Pancreas (tissue), 10 donors: ENCODE measurements at places on chromosomes 13 and 19.

GRCh38 chr19:38851622-38852230 is 1.9 kb upstream of the HNRNPL start:
- DNase-seq: peak; percentile 93

DNA sequence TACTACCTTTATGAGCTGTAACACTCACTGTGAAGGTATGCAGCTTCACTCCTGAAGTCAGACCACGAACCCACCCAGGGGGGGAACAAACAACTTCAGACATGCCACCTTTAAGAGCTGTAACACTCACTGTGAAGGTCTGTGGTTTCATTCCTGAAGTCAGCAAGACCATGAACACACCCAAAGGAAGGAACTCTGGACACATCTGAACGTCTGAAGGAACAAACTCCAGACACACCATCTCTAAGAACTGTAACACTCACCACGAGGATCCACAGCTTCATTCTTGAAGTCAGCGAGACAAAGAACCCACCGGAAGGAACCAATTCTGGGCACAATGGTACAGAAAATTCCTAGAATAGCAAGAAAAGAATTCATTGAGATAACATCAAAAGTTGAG is 1796.5 kb upstream of the MIR17HG start:
- no peak for DNase-seq

DNA sequence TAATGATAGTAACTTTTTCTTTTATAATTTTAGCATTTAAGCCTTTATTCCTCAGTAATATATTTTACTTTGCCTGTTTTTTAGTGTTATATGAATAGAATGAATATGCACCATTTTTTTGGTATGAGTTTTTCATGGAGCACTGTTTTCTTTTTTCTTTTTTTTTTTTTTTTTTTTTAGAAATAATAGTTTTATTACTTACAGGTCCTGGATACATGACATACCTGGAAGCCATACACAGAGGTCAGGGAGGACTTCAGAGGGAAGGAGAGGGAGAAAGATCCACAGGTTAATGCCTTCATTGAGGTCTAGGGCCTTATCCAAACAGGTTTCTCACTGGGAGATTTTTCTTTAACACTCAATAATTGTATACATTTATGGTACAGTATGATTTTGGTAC is 26.4 kb downstream of the KCTD4 start:
- DNase-seq: no peak

- DNase-seq: no peak
Measured at GRCh38 chr19:51274049-51274770, 23.3 kb downstream of the SIGLECL1 start.

- no peak for DNase-seq
Measured at GRCh38 chr13:34372581-34372980, 554.6 kb downstream of the RFC3 start.
